GM12891 (cell line): ENCODE measurements at places on chromosomes 12 and 14.

DNA sequence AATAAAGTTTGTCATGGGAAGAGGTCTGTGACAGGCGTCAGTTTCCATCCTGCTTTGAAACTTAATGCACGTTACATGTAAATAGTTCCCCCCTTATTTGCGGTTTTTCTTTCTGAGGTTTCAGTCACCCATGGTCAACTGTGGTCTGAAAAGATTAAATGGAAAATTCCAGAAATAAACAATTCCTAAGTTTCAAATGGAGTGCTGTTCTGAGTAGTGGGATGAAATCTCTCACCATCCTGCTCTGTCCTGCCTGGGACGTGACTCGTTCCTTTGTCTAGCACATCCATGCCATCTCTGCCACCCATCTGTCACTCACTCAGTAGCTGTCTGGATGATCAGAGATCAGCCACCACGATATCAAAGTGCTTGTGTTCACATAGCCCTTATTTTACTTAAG is 51.3 kb upstream of the DICER1 start:
- no peak for DNase-seq

DNA sequence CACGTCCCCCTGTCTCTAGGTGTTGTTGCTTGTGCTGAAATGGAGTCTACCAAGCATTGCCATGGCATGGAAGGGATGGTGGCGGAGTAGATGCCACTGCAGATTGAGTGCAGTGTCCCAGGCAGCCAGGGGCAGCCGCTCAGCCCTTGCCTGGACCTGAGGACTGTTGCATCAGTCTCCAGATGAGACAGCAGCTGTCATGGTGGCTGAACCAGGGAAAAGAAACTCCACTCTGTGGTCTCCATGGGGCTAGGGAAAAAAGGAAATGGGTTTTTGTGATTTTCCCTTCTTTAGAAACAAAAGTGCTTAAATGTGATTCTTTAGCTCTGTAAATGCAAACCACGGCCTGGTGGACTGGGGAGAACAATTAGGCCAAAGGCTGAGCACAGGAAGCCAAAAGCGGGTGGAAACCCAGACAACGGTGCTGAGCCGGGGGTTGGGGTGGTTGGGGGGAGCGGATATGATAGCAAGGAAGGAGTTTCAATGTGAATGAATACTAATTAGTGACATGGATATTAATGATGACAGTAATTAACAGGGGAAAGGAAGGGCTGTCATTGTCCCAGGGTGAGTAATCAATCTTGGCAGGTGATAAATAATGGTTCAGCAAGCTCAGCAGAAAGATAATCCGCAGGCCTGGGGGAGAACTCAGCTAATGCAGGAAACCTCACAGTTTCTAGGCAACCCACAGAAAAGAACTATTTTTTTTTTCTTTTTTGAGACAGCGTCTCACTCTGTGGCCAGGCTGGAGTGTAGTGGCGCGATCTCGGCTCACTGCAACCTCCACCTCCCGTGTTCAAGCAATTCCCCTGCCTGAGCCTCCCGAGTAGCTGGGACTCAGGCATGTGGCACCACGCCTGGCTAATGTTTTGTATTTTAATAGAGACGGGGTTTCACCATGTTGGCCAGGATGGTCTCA is 442.6 kb downstream of the DPF3 start:
- no peak for DNase-seq

GRCh38 chr14:105309371-105309770 is 5.2 kb upstream of the PACS2 start:
- no peak for DNase-seq

GRCh38 chr14:93543766-93544165 is 113.0 kb downstream of the UNC79 start:
- DNase-seq: no peak

DNA sequence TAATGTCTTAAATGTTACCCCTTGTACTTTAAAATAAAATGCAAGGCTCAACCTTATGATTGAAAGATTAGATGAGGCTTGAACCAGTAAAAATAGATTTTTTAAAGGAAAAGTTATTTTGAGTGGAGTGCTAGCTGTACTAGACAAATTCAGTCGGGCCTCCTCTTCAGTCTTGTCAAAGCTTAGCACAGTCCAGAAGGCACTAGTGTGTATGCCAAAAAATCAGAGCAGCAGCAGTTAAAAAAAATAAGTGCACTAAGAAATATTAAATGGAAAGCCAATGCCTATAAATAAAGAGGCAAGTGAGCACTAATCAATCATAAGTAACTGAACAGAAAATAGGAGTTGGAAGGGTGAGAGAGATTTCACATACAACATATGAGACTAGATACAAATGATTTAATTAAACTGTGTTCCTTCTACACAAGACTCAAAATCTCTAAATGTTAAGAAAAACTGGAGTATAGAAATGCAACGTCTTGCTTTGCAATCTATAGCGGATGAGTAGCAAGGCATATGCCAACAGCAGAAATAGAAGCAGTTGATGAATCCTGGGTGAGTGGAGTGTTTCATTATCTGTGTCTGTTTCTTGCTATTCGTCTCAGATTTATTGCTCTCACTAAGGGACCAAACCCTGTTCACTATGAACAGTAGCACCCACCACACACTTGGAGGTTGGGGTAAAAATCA is 172.1 kb downstream of the ETNK1 start:
- DNase-seq: no peak
